ENCODE measurements at places on chromosomes 1 and 21.

DNA sequence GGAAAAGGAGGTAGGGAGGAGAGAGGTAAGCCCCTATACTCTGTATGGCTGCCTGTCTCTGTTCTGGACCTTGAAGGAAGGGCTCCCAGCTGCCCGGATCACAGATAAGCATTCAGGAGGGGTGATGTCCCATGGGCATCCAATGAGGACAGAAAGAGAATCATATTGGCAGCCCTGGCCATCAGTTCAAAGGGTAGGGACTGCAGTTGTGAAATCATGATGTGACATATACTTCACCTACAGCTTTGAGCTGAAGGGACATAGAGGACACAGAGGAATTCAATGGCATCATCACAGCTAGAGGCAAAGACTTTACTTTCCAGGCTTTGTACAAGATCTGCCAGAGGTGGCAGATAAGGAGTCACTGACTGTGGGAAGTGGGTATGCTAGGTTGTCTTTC, 21.6 kb downstream of the DDX20 start:
- DNase-seq, result no peak

DNA sequence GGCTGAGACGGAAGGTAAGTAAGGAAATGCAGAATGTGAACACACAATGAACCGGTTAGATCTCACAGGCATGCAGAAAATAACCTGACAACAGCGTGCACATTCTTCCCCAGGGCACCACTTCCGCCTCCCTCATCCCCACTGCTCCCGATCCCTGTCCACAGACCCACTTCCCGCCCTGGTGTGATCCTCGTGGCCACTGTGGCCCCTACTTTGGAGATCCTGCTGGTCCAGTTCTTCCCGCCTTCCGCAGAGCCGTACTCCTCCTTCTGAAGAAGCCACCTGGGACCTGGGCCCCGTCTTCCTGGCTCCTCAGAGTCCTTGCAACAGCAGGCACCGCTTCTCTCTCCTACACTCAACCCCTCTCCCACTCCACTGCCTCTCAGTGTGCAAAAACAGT, 1.4 kb upstream of the GSTM4 start:
- DNase-seq, result no peak

DNA sequence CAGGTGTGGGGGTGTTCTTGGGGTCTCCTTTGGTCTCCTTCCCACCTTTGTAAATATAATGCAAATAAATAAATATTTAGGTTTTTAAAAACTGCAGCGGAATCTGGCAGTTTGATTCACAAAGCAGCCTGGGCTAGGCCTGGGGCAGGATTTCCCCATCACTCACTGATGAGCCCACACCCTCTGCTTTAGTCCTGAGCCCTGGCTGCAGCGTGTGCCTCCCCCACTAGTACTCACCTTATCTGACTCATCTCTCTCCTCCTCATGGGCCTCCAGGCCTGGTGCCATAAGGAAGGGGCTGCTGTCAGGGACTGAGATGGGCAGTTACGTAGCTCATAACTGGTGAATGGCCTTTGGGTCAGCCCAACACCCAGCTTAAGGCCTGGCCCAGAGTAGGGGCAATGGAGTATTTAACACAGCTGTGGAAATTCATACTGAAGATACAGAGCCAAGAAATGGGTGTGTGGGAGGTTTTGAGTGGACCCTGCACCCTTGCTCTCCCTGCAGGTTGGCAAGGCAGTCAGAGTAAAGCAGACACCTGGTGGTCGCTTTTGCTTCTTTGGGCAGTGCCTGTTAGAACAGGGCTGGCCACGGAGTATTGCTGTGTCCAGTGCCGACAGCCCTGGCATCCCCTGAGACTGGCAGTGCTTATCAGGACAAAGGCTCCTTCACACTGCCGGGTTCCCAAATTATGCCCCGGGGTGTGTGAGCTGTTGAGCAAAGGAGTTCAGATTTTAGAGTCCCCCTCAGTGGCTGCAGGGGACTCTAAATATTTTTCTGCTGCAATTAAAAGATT, 39.7 kb downstream of the AZIN2 start:
- DNase-seq, result no peak

DNA sequence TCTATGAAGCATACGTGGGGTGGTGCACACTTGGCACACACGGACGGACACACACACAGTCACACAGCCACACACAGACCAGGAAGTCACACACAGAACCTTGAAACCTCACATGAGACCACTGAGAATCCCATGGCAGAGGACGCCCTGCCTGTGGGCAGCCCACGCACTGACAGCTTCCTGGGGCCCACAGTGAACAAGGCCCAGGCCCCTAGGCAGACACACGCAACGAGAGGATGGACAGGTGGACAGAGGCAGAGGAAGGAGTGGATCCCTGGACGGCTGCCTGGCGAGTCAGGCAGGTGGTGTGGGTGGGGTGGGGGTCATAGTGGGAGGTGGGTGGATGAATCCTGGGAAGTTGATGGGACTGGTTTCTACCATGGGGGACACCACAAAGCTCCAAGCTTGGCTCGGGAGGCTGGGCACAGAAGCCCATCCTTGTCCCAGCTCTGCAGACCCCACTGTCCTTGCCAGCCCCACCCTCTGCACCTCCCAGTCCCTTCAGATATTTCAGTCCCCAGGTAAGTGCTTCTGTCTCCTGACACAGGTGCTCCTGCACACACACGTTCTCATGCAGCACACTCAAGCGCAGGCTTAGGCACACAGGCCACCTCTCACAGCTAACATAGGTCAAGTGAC, 49.1 kb downstream of the WNT9A start:
- no peak for DNase-seq

DNA sequence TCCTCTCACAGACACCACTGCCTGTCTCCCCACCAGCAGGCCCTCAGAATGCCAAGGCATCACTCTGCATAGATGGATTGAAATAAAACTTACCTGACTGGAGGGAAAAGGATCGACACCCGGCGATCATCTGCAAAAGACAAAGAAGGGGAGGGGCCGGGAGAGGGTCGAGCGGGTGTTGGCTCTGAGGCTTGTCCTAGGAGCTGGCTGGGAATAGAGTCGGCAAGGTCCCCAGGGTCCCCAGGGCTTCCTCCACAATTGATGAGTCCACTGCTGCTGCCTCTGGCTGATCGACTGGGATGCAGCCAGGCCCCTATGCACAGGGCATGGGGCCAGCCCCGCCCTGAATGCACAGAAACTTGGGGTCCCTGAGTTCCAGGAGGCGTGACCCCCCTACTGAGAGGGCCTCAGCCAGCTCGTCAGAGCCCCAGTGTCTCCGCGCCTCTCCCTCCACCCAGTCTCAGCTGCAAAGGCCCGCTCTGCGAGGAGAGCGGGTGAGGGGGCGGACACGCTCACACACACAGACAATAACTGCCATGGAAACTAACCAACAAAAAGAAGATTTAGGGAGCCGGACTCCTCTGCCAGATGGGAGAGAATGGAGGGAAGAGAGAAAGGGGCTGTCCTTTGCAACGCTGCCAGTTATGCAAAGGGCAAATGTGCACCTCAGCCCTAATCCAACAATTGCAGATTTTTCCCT, at the start of gene KLHDC8A:
TSS of gene KLHDC8A (minus strand) at position 483 of the 700 bp plus-strand sequence. CDS start 13,318 bp downstream, outside the sequence.
- DNase-seq, result no peak

- peak; percentile 25 for DNase-seq
These were observed 39.5 kb downstream of the RASAL2 start for GRCh38 chr1:178133239-178133989.

GRCh38 chr1:16458831-16459230, 18.3 kb downstream of the NECAP2 start:
- no peak for DNase-seq

DNA sequence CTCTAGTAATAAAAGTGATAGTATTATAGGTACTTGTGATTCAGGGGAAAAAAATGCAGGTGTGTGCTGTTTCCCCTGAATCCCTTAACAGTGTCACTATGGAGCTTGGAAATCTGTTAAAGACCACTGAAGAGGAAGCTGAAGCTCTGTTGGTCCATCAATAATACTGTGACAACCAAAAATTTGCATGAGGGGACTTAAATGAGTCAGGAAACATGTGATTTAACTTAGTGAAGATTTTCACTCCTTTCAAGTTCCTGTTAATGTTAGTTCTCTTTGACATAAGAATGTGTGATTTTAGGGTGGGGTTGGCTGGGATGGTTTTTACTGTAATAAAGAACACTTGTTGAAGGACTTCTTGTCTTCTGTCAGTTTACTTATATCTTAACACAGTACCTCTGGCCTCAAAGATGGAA, 32.0 kb downstream of the VANGL2 start:
- DNase-seq, result no peak

DNA sequence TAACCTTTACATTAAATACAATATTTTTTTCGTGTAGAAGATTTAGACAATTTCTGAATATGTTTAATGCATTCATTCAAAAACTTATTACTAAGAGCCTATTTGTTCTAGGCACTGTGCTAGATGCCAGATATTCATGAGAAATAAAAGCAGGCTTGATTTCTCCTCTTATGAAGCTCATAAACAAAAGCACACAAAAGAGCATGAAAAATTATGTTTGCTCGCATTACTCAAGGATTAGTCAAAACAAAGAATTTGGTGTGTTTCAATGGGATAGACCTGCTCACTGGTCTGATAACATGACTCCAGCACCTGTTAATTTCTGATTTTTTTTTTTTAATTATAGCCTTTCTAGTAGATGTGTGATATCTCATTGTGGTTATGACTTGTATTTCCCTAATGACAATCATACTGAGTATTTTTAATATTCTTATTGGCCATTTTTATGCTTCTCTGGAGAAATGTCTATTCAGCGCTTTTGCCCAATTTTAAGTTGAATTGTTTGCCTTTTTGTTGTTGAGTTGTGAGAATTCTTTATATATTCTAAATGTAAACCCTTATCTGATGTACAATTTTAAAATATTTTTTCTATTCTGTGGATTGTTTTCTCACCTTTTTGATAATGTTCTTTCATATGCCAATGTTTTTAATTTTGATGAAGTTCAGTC, 382.3 kb upstream of the ADGRL4 start:
- no peak for DNase-seq

DNA sequence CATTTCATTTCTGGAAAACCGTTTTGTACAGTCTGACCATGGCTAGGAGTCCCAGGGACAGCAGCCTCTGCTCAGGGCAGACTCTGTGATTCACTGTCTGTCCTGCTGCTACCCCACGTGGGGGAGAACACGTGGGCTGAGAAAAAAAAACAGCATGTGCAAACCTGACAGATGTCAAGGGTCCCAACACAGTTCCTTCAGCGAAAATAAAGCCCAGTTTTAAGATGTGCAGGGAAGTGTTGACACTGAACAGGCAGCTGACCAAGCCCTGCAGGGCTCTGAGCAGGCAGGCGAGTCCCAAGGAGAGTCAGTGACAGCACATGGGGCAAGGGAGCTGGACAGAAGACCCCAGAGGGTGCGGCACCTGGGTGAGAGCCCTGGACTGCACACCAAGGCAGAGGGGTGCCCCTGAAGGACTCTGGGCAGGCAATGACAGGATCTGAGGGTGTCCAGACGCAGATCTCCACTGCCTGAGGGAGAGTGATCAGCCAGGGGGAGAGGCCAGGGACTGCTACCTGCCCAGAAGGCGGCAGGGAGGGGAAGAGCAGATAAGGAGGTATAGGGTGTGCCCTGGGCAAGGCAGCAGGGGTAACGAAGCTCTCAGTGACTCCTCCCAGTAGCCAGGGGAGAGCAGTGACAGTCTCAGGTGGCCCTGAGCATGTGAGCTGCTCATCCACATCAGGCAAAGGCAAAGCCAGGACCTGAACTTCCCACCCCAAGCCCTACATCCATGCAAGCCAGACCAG, 5.1 kb upstream of the SPATC1L start:
- DNase-seq, result peak; percentile 46

DNA sequence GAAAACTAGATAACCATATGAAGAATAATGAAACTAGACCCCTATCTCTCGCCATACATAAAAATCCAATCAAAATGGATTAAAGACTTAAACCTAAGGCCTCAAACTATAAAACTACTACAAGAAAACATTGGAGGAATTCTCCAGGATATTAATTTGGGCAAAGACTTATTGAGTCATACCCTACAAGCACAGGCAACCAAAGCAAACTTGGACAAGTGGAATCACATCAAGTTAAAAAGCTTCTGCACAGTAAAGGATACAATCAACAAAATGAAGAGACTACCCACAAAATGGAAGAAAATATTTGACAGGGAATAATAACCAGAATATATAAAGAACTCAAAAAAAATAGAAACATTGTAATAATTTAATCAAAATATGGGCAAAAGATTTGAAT, 505.4 kb downstream of the KCNT2 start:
- no peak for DNase-seq

GRCh38 chr21:39660191-39660980, 47.6 kb downstream of the B3GALT5 start:
- peak; percentile 90 for DNase-seq

DNA sequence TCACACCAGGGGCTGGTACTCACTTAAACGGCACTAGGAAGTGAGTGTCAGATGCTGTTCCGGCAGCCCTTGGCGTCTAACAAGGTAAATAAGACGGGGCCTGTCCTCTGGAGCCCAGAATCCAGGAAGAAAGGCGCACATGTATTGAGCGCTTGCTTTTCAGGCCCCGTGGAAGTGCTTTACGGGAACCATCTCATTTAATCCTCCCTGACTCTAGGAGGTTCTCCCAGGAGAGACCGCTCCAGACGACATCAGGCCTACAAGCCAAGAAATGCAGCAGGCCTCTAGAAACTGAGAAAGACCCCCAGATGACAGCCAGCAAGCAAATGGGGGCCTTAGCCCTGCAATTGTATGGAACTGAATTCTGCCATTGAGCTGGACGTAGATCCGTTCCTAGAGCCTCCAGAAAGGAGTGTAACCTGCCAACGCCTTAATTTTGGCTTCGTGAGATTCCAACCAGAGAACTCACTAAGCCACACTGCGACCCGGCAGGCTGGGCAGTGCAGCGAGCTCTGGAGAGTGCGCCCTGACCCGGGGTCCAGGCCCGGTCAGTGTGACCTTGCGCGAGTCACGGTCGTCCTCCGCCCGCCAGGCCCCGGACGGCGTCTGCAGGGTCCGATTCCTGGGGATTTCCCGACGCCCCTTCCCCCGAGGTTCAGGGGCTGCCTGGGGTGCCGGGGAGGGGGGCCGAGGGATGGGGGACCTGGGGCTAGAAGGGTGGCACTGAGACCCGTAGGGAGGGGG, 532 bp upstream of the MANEAL start:
- no peak for DNase-seq

- DNase-seq, result no peak
These were observed 43.4 kb upstream of the NBPF3 start for GRCh38 chr1:21396516-21396915.

DNA sequence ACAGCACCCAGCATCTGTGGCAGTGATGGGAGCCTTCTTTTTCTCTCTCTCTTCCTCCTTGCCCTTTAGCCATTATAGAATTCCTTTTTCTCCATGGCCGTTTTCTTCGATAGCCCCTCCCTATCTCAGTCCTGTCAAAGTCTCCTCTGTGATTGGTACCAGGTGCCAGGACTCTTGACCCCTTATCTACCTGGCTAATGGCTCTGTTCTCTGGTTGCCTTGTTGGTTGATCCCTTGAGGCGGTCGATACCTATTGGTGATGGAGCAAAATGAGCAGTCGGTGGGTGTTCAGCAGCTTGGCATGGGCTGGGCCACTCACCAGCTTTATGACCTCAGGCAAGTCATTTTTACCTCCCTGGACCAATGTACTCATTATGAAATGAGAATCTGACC, 2.0 kb downstream of the ATF3 start:
- DNase-seq, result no peak

GRCh38 chr1:241495741-241496140, 23.8 kb downstream of the FH start:
- DNase-seq, result no peak

Data from astrocyte (in vitro differentiated cells and primary cell).